ENCODE measurements at places on chromosomes 3 and 15. TPM values are rescaled to one million over a fixed set of nuclear protein-coding genes. Genes with fewer than 3 reads are reported as not detected.

- no peak overlapping the region for H3K27ac ChIP-seq
- DNase-seq, result no peak
- no peaks in the 10 kb centered on the region for H3K4me1 ChIP-seq
Observed at GRCh38 chr15:89704411-89704810, 13.8 kb downstream of the WDR93 start.

DNA sequence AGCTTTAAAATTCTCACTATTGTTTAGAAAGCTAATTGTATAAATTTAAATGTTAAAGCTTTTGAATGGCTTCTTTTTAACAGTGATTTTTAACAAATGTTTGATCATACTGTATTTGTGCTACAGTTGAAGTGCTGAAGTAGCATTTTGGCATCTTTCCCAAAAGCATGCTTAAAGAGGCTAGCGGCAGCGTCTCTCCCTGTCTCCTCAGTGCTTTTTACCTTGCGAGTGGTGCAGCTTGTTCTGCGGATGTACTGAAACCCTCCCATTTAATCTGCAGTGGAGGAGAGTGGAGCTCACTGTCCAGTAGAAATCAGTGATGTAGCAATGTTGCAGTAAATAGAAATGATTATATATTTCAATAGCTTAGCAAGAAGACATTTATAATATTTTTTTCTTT is 43.7 kb downstream of the LRRC49 start:
- no peaks in the 10 kb centered on the region for H3K27me3 ChIP-seq
- H3K36me3 ChIP-seq, result no peaks in the 10 kb centered on the region
- no peak overlapping the region for H3K27ac ChIP-seq
- DNase-seq, result no peak
- no peaks in the 10 kb centered on the region for H3K4me1 ChIP-seq

GRCh38 chr3:62178739-62179600 is 194.4 kb downstream of the FEZF2 start:
- no peak overlapping the region for H3K27ac ChIP-seq
- no peaks in the 10 kb centered on the region for H3K4me1 ChIP-seq
- H3K4me3 ChIP-seq, result no peak overlapping the region
- no peaks in the 10 kb centered on the region for H3K27me3 ChIP-seq
- no peak for DNase-seq

DNA sequence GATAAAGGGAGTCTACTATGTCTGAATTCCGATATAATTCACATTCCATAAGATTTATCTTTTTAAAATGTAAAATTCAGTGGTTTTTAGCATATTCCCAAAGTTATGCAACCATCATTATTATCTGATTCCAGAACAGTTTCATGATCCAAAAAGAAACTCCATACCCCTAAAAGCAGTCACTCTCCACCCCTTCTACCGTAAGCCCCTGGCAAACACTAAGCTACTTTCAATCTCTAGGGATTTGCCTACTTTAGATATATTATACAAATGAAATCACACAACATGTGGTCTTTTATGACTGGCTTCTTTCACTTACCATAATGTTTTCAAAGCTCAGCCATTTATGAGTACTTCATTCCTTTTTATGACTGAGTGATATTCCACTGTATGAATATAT is 65.6 kb downstream of the TMEM212 start:
- no peak for DNase-seq
- H3K27me3 ChIP-seq, result no peaks in the 10 kb centered on the region
- H3K4me1 ChIP-seq, result no peaks in the 10 kb centered on the region
- H3K4me3 ChIP-seq, result no peak overlapping the region

DNA sequence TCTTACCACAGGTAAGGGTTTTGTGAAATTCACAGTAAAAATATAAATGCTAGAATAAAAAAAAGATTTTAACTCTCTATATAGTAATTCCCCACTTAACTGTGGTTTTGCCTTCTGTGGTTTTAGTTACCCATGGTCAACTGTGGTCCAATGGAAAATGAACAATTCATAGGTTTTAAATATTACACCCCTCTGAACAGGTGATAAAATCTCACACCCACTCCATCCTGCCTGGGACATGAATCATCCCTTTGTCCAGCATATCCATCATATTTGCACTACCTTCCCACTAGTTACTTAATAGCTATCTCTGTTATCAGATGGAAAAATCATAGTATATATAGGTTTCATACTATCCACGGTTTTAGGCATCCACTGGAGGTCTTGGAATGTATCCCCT is 49.2 kb downstream of the HDGFL3 start:
- H3K27me3 ChIP-seq, result no peaks in the 10 kb centered on the region
- H3K36me3 ChIP-seq, result no peaks in the 10 kb centered on the region
- no peak overlapping the region for H3K27ac ChIP-seq
- no peaks in the 10 kb centered on the region for H3K4me1 ChIP-seq
- no peak for DNase-seq

DNA sequence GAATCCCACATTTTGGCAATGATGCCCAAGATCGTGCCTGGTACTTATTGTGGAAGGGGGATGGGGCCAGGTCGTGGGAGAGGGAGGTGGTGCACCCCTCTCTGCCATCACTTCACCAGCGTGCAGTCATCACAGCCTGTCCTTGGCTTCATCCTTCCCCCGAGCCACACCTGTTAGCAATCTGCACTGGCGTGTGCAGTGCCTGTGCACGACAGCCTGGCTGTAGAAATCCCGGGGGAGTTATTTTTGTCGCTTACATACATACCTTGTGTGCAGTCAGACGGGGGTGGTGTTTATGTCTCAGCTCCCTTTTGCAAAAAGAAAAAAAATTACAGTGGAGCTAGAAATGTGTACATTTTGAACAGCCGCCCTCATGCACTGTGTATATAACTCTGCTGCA is 216.0 kb downstream of the TLE3 start:
- no peak overlapping the region for H3K4me3 ChIP-seq
- no peaks in the 10 kb centered on the region for H3K27me3 ChIP-seq
- DNase-seq, result no peak
- no peaks in the 10 kb centered on the region for H3K36me3 ChIP-seq
- no peak overlapping the region for H3K27ac ChIP-seq
- no peaks in the 10 kb centered on the region for H3K4me1 ChIP-seq

- no peak overlapping the region for H3K4me3 ChIP-seq
- H3K36me3 ChIP-seq, result no peaks in the 10 kb centered on the region
- peak; percentile 55 for DNase-seq
- H3K4me1 ChIP-seq, result no peaks in the 10 kb centered on the region
- H3K27ac ChIP-seq, result no peak overlapping the region
- H3K27me3 ChIP-seq, result no peaks in the 10 kb centered on the region
Observed at GRCh38 chr3:123642182-123642956, 57.5 kb upstream of the HACD2 start.

DNA sequence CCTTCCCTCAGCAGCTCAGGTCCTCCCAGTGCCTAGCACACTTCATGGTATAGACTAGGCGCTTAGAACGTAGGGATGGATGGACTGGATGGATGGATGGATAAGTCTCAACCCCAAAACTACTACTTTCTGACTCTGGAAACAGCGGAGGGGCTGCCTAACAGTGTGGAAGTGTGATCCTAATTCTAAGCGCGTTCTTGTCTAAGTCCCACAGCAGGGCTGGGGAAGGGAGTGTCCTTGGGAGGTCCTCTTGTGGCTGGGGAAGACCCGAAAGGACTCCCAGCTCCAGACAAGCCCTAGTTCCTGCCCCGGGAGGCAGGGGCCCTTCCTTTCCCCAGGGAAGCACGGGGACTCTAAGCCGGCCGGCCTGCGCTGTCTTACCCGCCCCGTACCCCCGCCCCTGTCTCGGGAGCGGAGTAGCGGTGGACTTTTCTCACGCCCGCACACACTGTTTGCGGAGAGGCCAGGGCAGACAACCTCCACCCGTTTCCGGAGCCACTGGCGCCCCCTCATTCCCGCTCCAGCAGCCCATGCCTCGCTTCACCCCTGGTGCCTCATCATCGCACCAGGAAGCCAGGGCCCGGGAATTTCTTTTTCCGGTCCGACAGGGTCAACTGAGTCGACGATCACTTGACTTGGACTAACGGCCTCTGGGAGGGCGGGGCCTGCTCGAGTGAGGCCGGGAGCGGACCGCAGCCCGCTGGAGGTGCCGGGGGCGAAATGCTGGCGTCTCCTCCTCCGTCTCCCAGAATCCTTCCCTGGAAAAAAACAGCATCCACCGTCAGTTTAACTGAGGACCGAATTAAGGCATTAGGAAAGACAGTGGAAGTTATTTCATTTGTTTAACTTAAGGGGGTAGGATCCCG is 133.3 kb downstream of the TBC1D2B start:
- DNase-seq, result peak; percentile 87
- no peaks in the 10 kb centered on the region for H3K27me3 ChIP-seq
- no peaks in the 10 kb centered on the region for H3K4me1 ChIP-seq

- H3K4me3 ChIP-seq, result no peak overlapping the region
- DNase-seq, result no peak
- no peaks in the 10 kb centered on the region for H3K27me3 ChIP-seq
- H3K36me3 ChIP-seq, result no peaks in the 10 kb centered on the region
- H3K4me1 ChIP-seq, result no peaks in the 10 kb centered on the region
Observed at GRCh38 chr3:41507336-41508062, 308.2 kb downstream of the CTNNB1 start.

DNA sequence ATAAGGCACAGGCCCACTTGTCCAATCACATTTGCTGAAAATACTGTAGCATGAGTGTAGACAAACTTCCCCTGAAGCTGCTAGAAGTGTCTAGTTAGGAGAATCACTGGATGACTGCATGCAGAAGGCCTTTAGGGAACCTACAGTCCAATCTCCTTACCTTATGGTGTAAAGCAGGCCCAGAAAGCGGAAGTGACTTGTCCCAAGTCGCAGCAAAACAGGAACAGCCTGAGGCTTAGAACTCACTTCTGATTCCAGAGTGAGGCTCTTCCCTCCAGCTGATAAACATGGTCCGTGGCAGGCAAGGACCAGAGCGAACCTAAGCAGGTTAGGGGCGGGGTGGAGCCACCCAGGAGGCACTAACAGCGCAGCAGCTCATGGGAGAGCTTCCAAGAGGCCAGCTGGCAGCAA is 2.5 kb downstream of the GRAMD2A start:
- H3K4me1 ChIP-seq, result no peaks in the 10 kb centered on the region
- H3K4me3 ChIP-seq, result no peak overlapping the region
- peaks cover 13% of the 10 kb centered on the region for H3K36me3 ChIP-seq
- no peak for DNase-seq
- peak overlapping the region; percentile 14 for H3K27ac ChIP-seq

GPR87 gene
- not detected for total RNA-seq

PLIN1 gene
- not detected for total RNA-seq

PP2D1 gene
- not detected for total RNA-seq

SACM1L gene
- total RNA-seq, result 42.0 TPM
